ENCODE measurements at places on chromosomes 5 and 9. TPM values are rescaled to one million over a fixed set of nuclear protein-coding genes. Genes with fewer than 3 reads are reported as not detected.

The GPX3 gene
- 34.3 TPM for polyA plus RNA-seq

GRCh38 chr9:4259489-4259888, 40.4 kb downstream of the GLIS3 start:
- no peaks in the 10 kb centered on the region for H3K36me3 ChIP-seq
- no peaks in the 10 kb centered on the region for H3K4me1 ChIP-seq
- no peaks in the 10 kb centered on the region for H3K27me3 ChIP-seq
- DNase-seq: no peak

The ARHGEF39 gene
- polyA plus RNA-seq: 5.2 TPM

GRCh38 chr9:92590377-92590776, 54.6 kb upstream of the ECM2 start:
- H3K4me3 ChIP-seq: no peak overlapping the region
- H3K36me3 ChIP-seq: no peaks in the 10 kb centered on the region
- peak overlapping the region; percentile 29 for H3K27ac ChIP-seq
- peaks cover 2% of the 10 kb centered on the region for H3K4me1 ChIP-seq
- peak; percentile 23 for DNase-seq

DNA sequence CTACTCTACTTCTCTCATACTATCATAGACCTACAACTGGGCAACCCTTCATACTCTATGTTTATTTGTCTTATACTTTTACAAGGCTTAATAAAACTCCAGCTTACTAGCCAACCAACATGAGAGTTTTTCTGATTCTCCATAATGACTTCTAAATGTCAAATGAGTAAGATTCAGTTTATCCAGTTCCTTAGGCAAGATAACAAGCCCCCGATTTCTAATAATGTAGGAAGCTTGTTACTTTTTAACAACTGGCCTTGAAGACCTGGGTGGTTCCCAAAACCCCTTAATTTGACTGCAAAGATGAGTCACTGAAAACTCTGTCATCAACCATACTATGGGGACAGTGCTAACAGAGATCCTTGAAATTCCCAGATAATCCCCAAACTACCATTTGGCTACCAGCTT, 294.6 kb upstream of the ACTBL2 start:
- H3K27me3 ChIP-seq: no peaks in the 10 kb centered on the region
- H3K27ac ChIP-seq: no peak overlapping the region
- DNase-seq: no peak

Data from large intestine (tissue), 12 donors.